Muscle of arm (tissue), 14 donors: ENCODE measurements at places on chromosomes 12 and 14. TPM values are rescaled to one million over a fixed set of nuclear protein-coding genes. Genes with fewer than 3 reads are reported as not detected.

Gene MYF6
- polyA plus RNA-seq, result 87.7 TPM

Gene NFE2
- polyA plus RNA-seq, result 6.8 TPM

Gene BCL2L2
- polyA plus RNA-seq, result 36.9 TPM

- peak; percentile 46 for DNase-seq
These were observed 2.6 kb upstream of the HAL start for GRCh38 chr12:95998611-95999286.

- no peak for DNase-seq
These were observed 30.8 kb upstream of the ABCC9 start for GRCh38 chr12:21972055-21972454.

- DNase-seq, result no peak
These were observed 41.6 kb downstream of the RCOR1 start for GRCh38 chr14:102633906-102634595.

- DNase-seq, result no peak
These were observed 83.4 kb downstream of the GAS2L3 start for GRCh38 chr12:100656856-100657255.

DNA sequence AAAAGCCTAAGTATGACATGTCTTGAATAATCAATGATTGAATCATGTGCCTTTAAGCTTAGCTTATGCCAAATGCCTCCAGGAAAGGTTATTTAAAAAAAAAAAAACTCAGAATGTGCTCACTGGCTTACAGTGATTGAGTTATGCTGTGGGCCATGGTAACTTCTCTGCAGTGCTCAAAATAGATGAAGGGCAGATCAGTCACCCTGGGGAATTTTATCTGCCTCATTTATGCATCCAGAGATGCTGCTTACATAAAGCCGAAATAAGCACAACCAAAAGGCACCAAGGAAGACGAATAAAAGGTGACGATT lies 118.7 kb upstream of the MDM1 start:
- DNase-seq, result no peak

GRCh38 chr12:22882559-22882958 lies 257.6 kb downstream of the ETNK1 start:
- DNase-seq, result no peak

GRCh38 chr12:1533205-1533601 lies 61.2 kb downstream of the FBXL14 start:
- no peak for DNase-seq
